ENCODE measurements at places on chromosomes 13 and 19. TPM values are rescaled to one million over a fixed set of nuclear protein-coding genes. Genes with fewer than 3 reads are reported as not detected.

The NFKBIB gene
- 43.7 TPM for total RNA-seq

The SPINT2 gene
- 442 TPM for total RNA-seq

- DNase-seq, result no peak
Observed at GRCh38 chr19:13404236-13404635, 102.0 kb downstream of the CACNA1A start.

GRCh38 chr19:29551774-29552173 lies 26.0 kb downstream of the VSTM2B start:
- no peak for DNase-seq

- DNase-seq, result no peak
Observed at GRCh38 chr19:32172566-32173160, 172.7 kb upstream of the ZNF507 start.

The DCT gene
- not detected for total RNA-seq

GRCh38 chr13:114279758-114280355 lies 1.5 kb upstream of the UPF3A start:
- no peak for DNase-seq

GRCh38 chr19:55494172-55494761 lies 6.0 kb downstream of the SSC5D start:
- DNase-seq, result no peak

The CEBPG gene
- total RNA-seq, result 24.6 TPM

DNA sequence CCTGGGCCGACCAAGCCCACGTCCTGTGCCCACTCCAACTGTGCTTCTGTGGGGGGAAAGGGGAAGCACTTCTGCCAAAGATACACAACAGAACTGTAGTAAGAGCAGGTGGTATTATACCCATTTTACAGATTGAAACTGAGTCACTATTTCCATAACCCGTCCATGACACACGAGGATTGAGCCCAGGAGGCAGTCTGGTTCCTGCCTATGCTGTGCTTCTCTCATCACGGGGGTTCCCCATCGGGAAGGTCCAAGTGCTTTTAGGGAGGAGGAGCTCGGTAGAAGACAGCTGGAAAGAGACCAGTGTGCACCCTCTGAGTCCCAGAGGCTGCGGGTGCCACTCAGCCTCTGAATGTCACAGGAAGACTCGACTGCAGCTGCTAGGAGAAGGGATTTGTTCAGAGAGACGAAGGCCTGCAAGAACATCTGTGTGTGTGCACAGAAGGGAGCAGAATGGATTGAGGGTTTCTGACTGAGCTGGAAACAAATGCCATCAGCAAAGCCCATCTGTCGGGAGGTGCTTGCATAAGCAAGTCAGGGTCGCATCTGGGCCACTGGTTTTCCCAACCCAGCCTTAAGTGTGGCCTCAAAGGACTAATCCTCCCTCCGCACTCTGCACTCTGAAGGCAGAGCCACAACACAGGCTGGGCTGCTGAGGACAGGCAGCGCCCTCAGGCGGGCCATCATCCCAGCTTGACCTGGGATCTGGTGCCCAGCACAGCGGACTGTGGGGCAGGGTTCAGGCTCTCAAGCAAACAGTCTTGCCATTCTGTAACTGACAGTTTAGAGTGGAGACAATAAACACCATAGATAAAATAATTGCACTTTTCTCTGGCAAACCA lies 150.0 kb downstream of the DPF1 start:
- DNase-seq, result no peak

The CEACAM4 gene
- not detected for total RNA-seq

DNA sequence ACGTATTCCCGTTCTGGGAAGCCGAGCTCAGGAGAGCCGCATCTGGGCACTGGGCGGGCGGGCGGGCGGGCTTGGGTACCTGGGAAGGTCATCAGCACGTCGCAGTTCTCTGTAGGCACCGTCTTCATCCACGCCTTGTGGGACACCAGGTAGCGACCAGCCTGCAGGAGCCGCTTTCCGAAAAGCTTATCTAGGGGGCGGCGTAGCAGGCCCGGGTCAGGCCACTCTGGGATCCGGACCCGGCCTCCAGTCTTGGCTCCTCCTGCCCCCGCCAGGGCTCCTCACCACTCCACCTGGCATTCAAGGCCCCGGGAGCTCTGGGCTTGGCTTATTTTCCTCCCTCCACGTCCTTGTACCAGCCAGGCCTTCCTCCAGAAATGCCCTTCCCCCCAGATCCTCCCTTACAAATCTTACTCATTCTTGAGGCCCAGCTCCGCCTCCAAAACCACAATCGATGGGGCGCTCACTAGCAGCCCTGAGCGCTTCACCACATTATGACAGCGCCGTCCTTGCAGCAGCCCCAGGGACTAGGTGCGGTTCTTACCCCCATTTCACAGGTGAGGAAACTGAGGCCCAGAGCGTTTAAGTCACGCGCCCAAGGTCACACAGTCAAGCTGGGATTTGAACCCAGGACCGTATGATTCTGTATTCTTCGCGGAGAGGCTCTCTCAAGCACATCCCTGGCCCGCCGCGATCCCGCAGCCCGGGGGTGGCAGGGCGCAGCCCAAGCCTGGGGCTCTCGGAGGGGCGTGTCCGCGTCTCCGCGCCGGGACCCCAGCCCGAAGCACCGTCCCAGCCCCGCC lies 843 bp downstream of the ANO8 start:
- peak; percentile 88 for DNase-seq

- peak; percentile 37 for DNase-seq
Observed at GRCh38 chr13:94710065-94710781, 2.1 kb downstream of the SOX21 start.

The NTF4 gene
- 0.18 TPM for total RNA-seq

The FAM124A gene
- 1.1 TPM for total RNA-seq

- DNase-seq, result peak; percentile 42
Observed at GRCh38 chr19:30666301-30666803, 294.2 kb downstream of the ZNF536 start.

The GALP gene
- total RNA-seq, result not detected

DNA sequence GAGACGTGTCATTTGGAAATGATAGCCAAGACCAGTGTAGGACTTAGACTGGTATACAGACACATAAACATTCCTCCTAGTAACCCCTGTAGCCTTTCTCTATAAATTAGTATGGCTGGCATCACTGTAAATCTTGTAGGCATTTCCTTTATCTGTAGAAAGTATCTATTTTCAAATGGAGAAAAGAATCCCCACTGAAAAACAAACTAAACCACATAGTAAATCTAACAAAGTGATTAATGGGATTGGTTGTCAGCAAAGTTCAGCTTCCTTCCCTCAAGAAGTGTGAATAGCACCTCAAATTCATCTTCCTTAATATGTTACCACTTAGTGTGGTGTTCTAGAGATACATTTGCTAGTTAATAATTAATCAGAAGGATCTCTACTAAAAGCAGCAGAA lies 119.4 kb upstream of the NBEA start:
- DNase-seq, result no peak

The HSD17B14 gene
- 15.4 TPM for total RNA-seq

- DNase-seq, result no peak
Observed at GRCh38 chr19:1276628-1277022, 1.3 kb downstream of the FAM174C start.

The CLEC4M gene
- not detected for total RNA-seq
